ENCODE measurements at places on chromosomes 12 and 14.

- DNase-seq = no peak
These were observed 23.9 kb downstream of the PALS1 start for GRCh38 chr14:67265131-67265530.

DNA sequence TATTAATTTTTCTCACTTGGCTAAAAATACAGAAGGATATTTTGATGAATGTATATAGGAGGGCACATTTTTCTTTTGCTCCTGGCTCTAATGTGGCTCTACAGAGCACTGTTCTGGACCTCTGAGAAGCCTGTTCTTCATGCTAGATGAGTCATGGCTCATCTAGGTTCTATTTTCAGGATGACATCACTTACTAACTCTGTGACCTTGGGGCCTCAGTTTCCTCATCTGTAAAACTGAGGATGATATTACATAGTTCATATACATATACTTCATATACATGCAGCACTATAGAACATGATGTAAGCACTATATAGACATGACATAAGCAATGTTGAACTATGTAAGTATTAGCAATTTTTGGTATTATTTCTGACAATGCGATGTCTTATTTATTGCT lies 35.8 kb downstream of the SOCS2 start:
- DNase-seq = peak; percentile 8

- DNase-seq = no peak
These were observed 52.6 kb upstream of the OTX2 start for GRCh38 chr14:56862836-56863235.

DNA sequence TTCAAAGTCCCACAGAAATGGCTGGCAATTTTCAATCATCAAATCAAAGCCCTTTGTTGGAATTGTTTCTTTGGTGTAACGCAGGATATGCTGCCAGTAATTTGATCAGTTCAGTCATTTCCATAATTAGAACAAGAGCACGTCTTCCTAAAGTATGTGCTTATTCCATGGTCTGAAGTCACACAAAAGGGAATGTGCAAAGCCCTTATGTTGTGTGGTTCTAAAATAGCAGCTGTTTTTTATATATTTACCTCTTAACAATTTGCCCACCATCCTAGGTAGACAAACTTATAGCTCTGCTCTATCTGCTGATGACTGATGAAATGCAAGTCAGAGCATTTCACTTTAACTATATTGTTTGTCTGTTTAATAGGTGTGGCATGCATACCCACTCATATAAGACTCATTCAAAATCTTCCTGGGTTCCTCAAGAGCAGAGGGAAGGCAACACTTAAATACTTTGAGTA lies 176.1 kb upstream of the SLC38A2 start:
- DNase-seq = peak; percentile 75

- DNase-seq = peak; percentile 75
These were observed 2.4 kb upstream of the RNASE7 start for GRCh38 chr14:21039585-21040369.

- DNase-seq = no peak
These were observed 63.9 kb downstream of the FZD10 start for GRCh38 chr12:130226126-130226525.

GRCh38 chr12:3204143-3204542 lies 127.0 kb downstream of the TSPAN9 start:
- peak; percentile 60 for DNase-seq

GRCh38 chr12:80877721-80878265 lies 59.9 kb downstream of the LIN7A start:
- DNase-seq = no peak

- DNase-seq = no peak
These were observed 226.1 kb downstream of the CHST11 start for GRCh38 chr12:104682790-104683279.

- DNase-seq = no peak
These were observed 144.5 kb downstream of the LLPH start for GRCh38 chr12:65986047-65986446.

- no peak for DNase-seq
These were observed at the start of gene GLI1 for GRCh38 chr12:57459750-57460467. Gene GLI1, plus strand, starts transcription at chr12:57459785. Its CDS starts 3,907 bp downstream, at chr12:57463692.

GRCh38 chr12:49024543-49024942 lies 6.0 kb upstream of the PRKAG1 start:
- no peak for DNase-seq

DNA sequence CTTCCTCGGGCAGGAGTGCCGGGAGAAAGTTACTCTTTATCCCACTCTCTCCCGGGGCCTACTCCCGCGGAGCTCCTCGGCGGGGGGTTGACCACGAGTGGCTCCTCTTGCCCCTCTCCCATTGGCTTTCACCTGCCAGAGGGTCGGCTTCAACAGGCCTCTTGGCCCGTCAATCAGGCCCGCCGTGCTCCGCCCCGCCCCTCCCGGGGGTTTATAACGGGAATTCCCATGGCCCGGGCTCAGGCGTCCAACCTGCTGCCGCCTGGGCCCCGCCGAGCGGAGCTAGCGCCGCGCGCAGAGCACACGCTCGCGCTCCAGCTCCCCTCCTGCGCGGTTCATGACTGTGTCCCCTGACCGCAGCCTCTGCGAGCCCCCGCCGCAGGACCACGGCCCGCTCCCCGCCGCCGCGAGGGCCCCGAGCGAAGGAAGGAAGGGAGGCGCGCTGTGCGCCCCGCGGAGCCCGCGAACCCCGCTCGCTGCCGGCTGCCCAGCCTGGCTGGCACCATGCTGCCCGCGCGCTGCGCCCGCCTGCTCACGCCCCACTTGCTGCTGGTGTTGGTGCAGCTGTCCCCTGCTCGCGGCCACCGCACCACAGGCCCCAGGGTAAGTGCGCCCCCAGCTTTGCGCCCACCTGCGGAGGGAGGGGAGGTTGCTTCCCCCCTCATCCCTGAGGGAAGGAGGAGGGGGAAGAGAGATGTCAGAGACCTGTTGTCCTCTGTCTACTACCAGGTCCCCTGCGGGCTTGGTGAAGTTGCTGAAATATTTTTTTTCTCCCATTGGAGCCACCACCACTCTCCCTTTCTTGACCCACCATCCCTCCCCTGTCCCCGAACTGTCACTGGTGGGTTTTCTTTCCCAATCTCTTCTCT lies at the start of gene SMOC1:
Gene SMOC1 (plus strand): TSS at position 242 of the 869 bp plus-strand sequence. CDS start 263 bp downstream, at position 505.
- DNase-seq = no peak

DNA sequence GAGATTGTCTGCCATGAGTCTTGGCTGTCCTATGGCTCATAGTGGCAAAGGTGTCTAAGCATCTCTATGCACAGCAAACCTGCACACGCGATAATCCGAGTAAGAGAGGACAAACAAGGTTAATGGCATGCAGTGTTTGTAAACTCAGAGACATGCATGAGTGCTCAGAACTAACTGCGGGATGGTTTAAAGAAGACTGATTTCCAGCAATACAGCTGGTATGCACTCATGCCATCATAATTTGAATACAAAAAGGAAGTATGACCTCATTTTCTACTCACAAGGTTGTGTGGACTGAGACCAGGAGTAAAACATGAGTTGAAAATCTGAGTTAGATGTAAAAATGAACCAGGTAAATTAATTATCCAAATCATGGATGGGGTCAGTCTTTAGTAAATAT lies 16.6 kb upstream of the TCP11L2 start:
- no peak for DNase-seq

- no peak for DNase-seq
These were observed 143.9 kb upstream of the NAV3 start for GRCh38 chr12:77686760-77687159.

DNA sequence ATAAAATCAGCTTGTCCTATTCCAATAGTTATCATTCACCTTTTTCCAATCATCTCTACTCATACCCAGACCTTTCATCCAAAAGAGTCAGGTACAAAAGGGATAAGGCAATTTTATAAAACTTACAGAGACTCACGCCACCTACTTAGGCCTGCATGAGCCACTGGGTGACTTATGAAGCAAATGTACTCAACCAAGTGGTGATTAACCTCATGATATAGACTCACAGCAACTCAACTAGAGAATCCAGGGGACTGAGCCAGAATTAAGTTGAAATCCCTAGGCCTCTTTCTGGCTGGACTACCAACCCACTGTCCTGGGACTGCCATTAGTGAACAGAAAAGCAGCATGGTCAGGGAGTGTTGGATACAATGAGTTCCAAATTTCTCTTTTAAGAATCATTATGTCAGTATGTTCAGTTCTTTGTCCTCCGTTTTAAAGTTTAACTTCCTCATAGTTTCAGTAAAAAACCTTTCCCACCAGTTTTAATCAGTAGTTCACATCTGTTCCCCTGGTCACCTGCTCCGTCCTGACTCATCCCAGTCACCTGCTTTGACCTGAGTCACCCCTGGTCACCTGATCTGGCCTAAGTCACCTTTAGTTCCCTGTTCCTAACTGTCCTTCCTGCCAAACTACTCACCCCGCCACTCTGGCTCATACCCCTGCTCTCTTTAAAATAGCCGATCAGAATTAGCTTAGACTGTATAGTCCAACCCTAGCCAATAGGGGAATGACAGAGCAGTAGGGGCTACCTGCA lies 36.8 kb downstream of the SPTSSA start:
- DNase-seq = no peak

DNA sequence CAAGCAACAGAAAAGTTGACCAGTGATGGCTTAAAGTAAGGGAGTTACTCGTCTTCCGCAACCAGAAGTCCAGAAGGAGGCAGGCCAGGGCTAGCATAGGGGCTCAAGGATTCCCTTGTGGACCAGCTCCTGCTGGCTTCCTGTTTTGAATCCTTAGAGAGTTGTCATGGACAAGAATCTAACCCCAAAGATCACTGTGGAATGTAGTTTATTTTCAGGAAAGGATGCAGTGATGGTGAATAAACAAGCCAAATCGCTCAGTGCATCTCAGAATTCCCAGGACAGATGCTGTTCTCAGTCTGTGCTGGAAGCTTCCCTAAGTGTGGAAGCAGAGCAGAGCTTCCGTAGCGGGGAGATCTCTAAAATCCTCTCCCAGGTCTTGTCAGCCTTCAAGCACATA lies 311.3 kb downstream of the C12orf75 start:
- DNase-seq = no peak

DNA sequence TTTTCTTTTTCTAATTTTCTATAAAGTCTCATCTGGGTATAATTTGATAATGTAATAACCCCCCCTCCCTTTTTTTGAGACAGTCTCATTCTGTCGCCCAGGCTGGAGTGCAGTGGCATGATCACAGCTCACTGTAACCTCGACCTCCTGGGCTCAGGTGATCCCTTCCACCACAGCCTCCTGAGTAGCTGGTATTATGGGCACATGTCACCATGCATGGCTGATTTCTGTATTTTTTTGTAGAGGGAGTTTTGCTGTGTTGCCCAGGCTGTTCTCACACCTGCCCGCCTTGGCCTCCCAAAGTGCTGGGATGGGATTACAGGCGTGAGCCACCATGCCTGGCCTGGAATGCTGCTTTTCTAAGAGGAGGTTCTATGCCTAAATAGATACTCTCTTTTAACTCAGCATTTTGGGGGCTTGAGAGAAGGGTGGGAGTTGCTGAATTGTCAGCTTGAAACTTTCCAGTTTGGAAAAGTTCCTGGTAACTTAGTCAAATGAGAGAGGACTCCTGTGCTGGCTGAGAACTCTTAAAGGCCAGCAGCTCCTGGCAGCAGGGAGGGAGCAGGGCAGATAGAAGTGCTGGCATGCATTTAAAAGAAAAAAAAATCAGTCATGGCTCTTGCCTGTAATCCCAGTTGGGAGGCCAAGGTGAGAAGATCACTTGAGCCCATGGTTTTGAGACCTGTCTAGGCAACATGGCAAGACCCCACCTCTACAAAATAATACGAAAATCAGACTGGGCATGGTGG lies 13.0 kb downstream of the NUDT4 start:
- no peak for DNase-seq
